A172 (cell line): ENCODE measurements at places on chromosomes 5 and 9. TPM values are rescaled to one million over a fixed set of nuclear protein-coding genes. Genes with fewer than 3 reads are reported as not detected.

Gene TMEM215
- not detected in 2 replicates for total RNA-seq

Gene MARCOL
- not detected in 2 replicates for total RNA-seq

DNA sequence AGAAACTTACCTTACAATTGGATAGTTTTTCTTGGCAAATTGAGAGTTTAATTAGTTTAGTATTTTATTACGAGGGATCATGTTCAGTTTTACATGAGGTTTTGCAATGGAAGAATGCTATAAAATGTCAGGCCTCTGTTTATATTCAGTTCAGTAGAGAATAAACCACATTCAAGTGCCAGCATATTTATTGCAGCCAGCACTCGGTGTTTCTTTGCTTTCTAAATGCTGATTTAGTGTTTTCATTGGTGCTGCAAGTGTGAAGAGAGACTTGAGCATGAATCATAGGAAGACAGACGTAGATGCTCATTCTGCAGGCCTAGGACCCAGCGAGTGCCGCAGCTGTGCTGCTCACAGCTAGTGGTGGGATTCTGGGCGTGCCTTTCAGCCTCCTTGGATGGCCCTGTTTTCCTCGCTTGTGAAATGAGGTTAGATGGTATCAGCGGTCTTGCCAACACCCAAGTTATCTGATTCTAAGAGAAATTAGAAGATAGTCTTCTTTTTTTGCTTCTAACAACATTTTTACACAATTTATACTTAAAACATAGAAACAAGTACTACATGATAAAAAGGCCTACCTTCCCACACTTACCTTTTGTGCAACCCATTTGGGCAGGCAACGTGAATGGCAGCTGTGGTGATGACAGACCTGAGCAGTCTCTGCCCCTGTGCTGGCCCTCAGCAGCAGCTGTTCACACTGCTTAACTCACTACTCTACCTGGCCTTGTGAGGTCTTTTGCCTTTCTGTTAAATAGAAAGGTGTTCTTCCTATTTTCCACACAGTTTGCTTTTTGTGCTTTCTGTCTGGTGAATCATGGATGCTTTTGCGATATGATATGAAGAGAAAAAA, 26.8 kb upstream of the TNFAIP8 start:
- peak; percentile 21 for DNase-seq

Gene SREK1
- total RNA-seq = 33.8 and 48.6 TPM in 2 replicates

DNA sequence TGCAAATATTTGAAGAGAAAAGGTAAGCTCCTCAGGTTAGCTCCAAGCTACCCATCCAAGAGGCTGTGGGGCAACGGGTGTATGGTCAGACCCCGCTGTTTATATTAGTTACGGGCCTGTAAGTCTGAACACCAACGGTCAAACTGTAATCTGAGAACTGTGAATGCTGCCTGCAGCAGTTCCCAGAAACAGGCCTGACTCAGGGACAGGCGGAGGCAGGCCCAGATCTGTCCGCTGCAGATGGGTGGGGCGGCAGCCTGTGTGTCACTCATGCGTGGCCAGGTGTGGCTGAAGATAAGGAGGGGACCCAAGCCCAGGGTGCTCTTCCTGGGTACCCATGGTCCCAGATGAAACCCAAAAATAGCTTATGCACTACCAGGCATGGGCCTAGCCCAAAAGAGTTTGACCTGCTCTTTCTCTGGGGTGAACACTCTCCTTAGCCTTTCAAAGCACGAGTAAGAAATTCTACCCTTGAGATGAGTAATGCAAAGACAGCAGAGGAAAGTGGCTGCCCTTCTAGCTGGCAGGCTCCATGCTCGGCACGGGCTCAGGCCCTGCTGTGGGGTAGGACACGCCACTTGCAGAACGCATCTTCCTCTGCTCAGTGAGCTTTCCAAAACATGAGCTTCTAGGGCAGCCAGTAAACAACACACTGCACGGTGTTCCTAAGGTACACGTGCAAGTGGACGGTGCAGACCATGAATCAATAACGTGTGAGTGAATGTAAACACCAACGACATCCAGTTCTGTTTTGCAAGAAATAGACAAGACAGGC, 9.1 kb downstream of the UBAC1 start:
- DNase-seq = no peak

DNA sequence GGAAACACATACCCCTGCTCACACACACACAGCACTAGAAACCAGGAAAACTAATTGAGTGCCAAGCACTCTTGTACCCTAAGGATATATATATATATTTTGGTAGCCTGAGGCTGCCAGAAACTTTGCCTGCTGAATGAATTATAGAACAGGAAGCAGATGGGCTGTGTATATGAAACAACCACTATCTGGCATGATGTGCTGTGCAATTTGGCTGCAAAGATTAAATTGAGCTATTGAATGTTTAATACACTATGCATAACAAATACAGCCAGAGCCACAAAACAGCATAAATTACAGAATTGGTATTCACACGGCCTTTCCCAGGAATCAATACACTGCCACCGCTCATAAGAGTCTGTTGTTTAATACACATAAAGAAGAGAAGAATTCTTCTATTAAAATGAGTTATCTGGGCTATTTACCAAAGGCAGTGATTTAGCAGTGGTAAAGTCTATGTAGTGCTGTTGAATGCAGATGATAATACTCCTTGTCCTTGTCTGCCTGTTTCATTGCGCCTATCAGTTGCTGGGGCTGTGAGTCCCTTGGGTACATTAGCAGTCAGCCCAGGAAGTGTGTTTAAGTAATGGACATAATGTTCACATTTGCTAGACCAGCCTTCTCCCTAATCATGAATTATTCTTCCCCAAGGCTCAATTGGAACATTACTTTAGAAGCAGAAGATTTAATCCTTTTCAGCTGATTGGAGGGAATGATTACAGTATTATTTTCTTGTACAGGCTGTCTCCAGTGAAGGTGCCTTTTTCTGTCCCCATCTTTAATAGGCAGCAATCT, 294.3 kb downstream of the TLE1 start:
- no peak for DNase-seq

DNA sequence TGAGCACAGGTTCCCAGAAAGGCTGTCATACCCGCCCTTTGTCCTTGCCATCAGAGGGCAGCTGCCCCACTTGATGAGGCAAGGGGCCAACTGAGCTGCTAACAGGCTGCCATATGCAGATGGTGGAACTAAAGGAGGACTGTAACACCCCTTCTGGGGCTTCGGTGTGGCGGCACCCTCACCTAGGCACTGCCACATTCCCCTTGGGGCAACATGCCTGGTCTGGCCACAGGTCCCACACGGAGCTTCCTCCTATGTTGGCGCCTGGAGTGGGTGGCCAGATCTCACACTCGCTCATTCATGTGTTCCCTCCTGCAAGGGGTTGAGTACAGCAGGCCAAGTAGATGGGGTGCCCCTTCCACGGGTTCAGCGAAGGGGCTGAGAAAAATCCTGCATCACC, 777.4 kb upstream of the CHD1 start:
- no peak for DNase-seq

Gene GFI1B
- 0.19 and 0.47 TPM in 2 replicates for total RNA-seq

Gene PPP3R2
- total RNA-seq = not detected in 2 replicates

GRCh38 chr9:136820971-136821825, 13.4 kb downstream of the RABL6 start:
- DNase-seq = no peak

Gene RNF183
- total RNA-seq = not detected in 2 replicates

GRCh38 chr9:32524892-32525708, 896 bp downstream of the RIGI start:
- peak; percentile 26 for DNase-seq

Gene GABRA6
- not detected in 2 replicates for total RNA-seq

Gene MAN2A1
- 70.8 and 75.3 TPM in 2 replicates for total RNA-seq

- no peak for DNase-seq
Observed at GRCh38 chr5:159301466-159301865, 28.8 kb downstream of the IL12B start.

DNA sequence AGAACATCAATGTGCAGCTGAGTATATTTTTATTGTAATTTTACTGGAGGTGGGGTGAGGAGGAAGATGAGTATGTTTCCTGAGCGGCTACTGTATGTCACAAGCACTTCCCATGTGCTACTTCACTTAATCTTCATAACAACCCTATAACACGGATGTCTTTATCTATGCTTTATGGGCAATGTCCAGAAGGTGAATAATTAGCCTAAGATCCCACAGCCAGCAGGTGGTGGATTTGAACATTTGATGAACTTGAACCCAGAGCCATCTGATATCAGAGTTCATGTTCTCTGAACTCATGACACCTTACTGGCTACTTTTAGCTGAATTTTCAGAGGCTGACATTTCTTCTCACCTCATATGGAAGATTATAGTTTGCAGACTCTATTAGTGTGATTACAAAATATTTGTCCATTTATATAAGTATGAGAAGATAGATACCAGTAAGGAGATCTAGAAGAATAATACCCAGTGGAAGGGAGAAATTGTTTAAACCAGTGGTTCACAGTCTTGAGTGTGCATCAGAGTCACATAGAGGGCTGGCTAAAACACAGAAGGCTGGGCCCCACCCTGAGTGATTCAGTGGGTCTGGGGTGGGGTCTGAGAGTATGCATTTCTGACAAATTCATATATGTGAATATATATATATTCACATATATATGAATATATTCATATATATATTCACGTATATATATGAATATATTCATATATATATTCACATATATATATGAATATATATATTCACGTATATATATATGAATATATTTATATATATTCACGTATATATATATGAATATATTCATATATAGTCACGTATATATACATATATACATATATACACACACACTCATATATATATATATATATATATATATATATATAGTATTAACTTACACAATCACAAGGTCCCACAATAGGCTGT, 164.4 kb upstream of the NR3C1 start:
- no peak for DNase-seq

- DNase-seq = no peak
Observed at GRCh38 chr9:35714123-35714522, 17.9 kb downstream of the TLN1 start.

DNA sequence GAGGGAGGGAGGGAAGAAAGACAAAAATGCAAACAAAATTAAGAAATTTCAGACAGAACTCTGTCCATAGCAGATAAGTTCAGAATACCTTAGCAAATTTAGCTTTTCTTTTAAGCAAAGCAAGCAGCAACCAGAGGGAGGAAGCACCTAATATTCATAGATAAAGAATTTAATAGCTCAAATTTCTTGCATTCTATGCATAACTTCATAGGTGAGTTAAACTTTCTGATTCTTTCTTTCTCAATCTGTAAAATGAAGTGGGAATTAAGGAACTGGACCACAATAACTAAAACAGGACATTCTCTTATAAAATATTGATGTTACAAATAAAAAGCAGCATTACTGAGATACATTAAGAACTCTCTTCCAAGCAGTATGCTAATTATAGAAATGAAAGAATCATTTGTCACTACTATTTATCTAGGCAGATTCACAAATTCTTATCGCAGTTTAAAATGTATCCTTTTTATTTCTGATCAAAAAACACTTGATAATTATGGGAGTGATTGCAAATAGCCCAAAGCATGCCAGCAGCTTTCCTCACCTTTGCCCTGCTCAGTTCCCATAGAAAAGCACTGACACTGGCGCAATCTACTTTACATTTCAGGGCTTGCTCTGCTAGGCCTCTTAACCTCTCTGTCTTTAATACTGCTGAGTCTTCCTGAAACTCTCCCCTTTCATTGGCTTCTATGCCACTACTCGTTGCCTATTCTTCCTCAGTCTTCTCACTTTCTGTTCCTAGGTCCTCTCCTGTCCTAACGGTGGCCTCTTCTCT, 341.8 kb downstream of the PIK3R1 start:
- no peak for DNase-seq

Gene KDM3B
- 45.5 and 50.5 TPM in 2 replicates for total RNA-seq

DNA sequence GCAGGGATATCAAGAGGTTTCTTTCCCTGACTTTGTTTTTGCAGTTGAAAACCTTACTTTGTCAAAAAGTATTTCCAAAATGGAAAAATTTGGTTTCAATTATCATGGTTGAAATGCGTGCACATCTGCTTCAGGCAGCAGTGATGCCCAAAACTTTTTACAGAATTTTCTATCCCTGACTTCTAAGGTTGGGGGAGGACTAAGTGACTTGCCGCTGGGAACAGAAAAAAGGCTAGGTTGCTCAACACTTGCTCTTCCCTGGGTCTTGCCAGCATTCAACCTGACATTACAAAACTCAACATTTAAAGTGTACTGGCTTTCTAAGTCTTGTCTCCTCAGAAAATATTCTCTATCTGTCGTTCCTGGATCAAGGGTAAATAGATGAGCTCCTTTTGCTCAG, 4.7 kb downstream of the KLHL3 start:
- DNase-seq = no peak

Gene PCDHB10
- total RNA-seq = 3.9 and 7.1 TPM in 2 replicates

GRCh38 chr9:3360245-3360644, 165.6 kb downstream of the RFX3 start:
- no peak for DNase-seq

Gene ZFP2
- not detected in 2 replicates for total RNA-seq

DNA sequence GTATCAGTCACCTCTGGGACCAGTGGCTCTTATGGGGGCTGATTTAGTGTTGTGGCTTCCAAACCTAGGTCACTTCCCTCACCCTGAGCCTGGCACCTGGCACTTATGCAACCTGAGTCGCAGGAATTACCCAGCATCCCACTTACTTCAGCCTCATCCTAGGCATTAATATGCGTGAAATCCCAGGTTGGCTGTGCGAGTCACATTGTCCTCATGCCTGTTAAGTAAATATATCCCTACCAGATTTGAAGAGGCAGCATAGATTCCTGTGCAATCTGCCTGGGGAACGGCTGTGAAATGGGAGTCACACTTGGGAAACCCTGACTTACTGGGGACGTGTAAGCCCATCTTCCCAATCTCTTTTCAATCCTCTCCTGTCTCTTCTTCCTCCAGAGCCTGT, 42.7 kb upstream of the AKNA start:
- no peak for DNase-seq

Gene PCDHGA1
- total RNA-seq = 1.5 and 1.6 TPM in 2 replicates

- no peak for DNase-seq
Observed at GRCh38 chr9:98830554-98830953, 23.1 kb downstream of the GALNT12 start.

DNA sequence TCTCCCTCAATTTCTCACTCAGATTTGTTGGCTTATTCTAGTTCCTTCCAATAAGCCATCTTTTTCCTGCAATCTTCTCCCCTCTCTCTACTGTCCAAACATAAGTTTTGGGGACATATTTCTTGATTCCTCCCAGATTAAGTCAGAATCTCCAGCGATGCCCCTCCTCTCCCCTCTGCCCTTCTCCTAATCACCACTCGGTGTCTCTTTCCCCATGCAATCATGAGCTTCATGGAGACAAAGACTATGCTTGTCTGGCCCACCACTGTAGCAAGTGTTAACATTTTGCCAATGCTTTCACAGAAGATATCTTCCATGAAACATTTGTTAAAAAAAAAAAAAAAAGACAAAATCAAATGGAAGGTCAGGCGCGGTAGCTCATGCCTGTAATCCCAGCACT, 42.4 kb downstream of the PDE6A start:
- no peak for DNase-seq

Gene SIT1
- not detected in 2 replicates for total RNA-seq

DNA sequence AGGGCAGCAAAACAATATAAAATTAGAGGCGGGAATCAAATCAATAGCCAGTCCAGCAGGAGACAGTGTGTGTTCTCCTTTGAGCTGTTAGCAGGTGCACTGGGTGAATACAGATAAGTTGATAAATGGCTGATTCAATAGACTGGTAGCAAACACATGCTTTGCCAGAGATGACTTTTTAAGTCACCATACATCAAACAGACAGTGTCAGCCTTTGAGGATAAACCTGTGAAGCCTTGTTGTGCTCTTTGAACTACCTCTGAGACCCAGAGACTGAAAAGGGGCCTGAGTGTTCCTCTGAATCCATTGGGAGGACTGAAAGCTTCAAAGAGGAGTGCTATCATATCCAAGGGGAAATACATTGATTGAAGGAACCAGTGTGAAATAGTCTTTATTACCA, 301.9 kb downstream of the RASEF start:
- DNase-seq = no peak

Gene SLC45A2
- not detected in 2 replicates for total RNA-seq

GRCh38 chr5:1564182-1564748, 40.5 kb upstream of the LPCAT1 start:
- DNase-seq = peak; percentile 74

Gene TMEM252
- total RNA-seq = not detected in 2 replicates
